Hepatic stellate cell (primary cell): ENCODE measurements at places on chromosomes 3 and 15.
A peak's percentile ranks its signal among the peaks of the same experiment; 100 is the strongest.

- DNase-seq = no peak
Measured at GRCh38 chr3:68964694-68965093, 32.3 kb upstream of the TAFA4 start.

- no peak for DNase-seq
Measured at GRCh38 chr15:97129674-97130073, 799.2 kb downstream of the NR2F2 start.

- DNase-seq = no peak
Measured at GRCh38 chr3:188339410-188340295, 185.7 kb downstream of the LPP start.

DNA sequence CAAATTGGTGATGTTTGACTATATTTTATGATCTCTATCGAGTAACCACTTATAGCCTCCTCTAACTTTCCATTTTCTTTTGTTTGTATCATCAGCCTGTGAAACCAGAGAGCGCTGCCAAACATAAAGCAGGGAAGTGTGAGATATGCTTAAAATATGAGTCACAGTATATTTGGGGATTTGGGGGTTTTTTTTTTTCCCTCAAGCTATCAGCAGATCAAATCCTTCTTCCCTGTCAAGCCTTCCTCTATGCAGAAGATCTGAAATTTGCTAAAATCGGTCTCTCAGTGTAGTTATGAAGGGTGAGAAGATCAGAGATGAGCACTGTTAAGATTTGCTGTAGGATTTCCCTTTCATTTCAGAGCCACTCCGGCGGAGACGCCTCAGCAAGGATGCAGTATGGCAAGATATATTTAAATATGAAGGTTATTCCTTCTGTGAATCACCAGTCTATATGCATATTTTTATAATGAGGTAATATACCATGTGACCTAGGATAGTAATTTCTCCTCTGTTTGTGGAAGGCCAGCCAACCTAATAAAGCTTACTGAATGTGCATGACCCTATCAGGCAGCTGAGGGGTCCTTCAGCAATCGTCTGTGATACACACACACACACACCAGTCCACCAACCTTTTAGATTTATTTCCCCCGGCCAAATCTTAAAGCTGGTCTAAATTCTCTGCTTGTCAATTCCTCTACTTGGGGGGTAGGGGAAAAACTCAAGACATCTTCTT lies 474.1 kb downstream of the FOXP1 start:
- no peak for DNase-seq

GRCh38 chr3:134004841-134005240 lies 24.9 kb downstream of the SLCO2A1 start:
- no peak for DNase-seq

DNA sequence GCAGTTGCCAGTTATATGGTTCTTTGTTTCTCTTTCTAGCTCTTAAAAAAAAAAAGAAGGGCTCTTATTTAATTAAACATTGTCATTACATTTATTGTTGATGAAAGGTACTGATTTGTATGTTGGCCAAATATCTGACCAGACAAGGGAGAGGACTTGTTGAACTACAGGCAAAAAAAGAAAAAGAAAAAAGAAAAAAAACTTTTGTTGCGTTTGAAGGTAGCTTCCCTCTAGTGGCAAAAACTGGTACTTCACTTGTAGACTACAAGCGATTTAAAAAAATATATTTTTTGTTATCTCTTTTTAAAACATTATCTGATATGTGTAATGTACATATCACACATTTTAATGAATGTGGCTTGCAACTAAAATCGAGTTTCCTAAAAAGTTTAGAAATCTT lies 280.6 kb downstream of the ROBO2 start:
- DNase-seq = no peak

DNA sequence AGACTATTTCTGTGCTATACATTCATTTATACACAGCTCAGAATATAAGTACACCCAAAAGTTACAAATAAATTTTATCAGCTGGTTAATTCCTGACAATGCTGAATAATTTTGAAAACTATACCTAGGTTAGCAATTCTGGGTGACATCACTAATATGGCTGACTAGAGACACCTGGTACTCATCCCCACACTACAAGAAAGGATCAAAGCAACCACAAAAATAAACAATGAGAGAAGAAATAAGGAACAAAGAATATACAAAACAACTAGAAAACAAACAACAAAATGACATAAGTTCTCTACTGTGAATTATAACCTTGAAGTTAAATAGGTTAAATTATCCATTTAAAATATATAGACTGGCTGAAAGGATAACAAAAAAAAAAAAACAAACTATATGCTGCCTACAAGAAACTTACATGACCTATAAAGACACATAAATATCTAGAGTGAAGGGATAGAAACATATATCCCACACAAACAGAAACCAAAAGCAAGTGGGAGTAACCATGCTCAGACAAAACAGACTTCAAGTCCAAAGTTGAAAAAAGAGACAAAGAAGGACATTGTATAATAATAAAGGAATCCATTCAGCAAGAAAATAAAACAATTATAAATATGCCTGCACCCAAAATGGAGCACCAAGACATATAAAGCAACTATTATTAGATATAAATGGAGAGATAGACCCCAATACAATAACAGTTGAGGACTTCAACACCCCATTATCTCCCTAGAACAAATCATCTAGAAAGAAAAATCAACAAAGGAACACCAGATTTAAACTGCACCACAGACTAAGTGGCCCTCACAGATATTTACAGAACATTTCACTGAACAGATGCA lies 57.8 kb downstream of the IMPG2 start:
- no peak for DNase-seq

GRCh38 chr3:197083486-197083885 lies 53.9 kb upstream of the MELTF start:
- peak; percentile 66 for DNase-seq

- DNase-seq = no peak
Measured at GRCh38 chr3:133152056-133152455, 113.9 kb downstream of the TMEM108 start.

DNA sequence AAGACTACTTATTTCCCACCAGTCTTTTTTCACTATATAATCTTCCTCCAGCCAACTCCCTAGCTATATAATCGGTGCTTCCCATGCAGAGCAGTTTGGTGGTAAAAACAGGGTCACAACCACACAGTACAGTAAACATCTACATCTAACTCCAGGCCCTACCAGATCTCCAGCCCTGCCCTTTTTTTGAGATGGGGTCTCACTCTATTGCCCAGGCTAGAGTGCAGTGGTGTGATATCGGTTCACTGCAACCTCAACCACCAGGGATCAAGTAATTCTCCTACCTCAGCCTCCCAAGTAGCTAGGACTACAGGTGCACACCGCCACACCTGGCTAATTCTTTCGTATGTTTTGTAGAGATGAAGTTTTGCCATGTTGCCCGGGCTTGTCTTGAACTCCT lies 49.1 kb upstream of the TLE3 start:
- no peak for DNase-seq

- DNase-seq = no peak
Measured at GRCh38 chr3:48411606-48412374, 18.1 kb downstream of the PLXNB1 start.

- DNase-seq = no peak
Measured at GRCh38 chr3:48470286-48470685, 23.7 kb downstream of the ATRIP start.

DNA sequence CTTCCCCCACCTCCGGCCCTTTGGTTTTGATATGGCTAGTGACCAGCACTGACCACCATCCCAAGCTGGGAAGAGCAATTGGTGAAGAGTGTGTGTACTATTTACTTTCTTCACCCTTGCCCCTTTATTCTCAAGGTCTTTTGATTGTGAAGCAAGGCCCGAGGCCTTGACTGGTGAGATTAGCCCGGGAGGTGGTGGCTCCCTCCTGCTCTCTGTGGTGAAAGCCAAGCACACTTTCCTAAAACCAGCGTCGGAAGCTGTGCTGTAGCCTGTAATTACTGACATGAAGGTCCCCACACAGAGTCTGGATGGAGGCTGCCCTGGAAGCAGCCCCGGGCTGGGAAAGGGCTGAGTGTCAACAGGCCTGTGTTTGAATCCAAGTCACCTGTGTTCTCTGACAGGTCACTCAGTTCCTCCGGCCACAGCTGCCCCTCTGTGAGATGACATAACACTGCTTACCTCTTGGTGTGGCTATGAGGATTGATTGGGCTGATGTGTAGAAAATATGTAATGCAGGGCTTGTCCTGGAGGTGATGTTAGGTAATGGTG lies 60.5 kb upstream of the PRR23C start:
- DNase-seq = no peak

DNA sequence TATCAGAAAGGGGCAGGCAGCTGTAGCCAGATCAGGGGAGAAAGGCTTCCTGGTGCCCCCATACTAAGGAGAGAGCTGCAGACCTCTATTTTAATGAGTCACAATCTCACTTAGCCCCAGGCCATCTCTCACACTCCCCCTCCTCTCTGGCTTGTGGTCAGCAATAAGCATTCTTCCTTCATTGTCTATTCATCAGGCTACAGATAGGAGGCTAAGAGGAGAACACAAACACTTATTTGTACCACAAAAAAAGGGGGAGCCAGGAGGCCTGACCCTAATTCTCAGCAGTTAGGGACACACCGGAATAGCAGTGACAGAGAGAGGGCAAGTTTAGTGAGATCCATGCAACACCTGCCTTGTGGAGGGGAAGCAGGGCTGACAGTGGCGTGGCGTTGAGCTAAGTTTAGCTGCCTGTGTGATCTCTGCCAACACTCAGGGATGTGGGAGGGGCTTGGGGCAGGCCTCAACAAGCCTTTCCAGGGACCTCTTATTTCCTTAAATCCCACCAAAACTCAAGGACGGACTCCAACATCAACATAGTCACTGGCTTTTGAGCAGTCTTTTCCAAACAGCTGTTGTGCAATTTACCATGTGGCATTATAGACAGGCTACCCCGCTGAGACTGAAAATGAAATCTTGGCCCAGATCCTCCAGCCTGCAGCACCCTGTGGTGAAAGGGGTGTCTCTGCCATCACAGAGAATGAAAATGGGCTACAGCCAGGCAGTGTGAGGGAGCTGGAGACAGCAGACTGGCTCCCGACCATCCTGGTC lies 191.9 kb upstream of the TSC22D2 start:
- peak; percentile 32 for DNase-seq

GRCh38 chr3:158127250-158128219 lies 17.6 kb downstream of the RSRC1 start:
- no peak for DNase-seq

DNA sequence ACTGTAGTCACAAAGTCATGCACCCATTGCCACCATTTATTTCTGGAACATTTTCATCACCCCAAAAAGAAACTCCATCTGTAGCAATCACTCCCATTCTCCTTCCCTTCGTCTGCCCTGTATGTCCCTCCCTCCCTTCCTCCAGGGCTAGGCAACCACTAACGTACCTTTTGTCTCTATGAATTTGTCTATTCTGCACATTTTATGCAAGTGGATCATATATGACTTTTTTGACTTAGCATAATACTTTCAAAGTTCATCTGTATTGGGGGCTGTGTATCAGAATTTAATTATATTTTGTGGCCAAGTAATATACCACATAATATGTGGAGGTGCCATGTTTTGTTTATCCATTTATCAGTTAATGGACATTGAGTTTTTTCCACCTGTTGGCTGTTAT lies 201.6 kb downstream of the FEZF2 start:
- DNase-seq = no peak

DNA sequence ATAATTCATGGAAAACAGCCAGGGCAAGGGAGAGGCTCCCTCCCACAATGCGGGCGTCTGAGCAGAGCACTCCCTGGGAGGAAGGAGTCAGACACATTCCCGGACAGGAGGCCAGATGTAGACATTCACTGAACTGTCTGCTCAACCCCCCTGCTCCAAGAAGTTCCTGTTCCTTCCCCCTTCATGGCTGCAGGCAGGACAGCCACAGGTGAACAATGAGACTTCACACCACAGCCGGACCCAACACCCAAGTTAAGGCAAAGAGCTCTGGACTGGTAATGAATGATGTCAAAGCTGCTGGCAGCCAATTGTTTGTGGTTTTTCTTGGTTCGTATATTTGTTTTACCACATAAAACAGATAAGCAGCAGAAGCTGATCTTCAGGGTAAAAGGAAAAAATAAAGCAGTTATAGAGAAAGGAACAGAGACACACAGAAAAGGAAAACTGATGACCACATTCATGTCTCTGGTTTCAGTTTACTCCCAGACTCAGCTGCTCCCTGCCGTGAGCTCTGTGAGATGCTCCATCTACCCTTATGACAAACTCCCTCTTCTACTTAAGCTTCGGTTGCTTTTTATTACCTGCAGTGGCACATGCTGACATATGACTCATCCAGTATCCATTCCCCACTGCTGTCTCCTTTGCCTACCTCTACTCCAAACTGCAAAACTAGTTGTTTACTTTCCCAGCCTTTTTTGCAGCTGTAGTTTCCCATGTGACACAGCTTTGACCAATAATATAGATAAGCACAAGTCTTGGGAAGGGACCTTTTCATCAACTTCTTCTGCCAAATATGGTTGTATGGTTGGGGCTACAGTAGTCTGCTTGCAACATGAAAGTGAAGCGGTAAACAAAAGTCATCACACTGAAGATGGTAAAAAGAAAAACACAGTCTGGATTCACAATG lies 33.1 kb downstream of the DZIP1L start:
- peak; percentile 35 for DNase-seq

DNA sequence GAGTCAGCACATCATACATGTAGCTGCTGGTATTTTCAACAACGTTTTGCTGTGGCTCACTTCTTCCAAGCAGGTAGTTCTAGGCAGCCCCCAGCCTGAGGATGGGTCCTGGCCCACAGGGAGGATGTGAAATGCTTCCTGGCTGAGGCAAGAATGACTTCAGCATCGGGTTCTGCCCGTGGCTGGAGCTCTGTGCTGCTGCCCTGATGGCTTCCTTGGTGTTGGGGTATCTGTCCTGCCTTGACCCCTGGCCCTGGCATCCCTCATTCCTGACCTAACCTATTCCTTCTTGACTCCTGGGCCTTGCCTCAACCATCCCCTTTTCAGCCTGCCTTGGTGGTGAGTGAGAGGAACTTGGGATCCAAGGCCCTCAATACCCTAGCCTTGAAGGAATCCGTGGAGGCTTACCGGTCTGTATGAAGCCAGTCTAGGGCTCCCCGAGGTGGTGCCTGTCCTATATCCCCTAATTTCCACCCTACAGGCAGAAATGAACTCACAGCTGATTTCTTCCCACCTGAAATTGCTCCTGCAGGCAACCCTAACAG lies 300.6 kb downstream of the TLE3 start:
- DNase-seq = no peak

GRCh38 chr3:29755416-29755815 lies 474.5 kb downstream of the RBMS3 start:
- no peak for DNase-seq

DNA sequence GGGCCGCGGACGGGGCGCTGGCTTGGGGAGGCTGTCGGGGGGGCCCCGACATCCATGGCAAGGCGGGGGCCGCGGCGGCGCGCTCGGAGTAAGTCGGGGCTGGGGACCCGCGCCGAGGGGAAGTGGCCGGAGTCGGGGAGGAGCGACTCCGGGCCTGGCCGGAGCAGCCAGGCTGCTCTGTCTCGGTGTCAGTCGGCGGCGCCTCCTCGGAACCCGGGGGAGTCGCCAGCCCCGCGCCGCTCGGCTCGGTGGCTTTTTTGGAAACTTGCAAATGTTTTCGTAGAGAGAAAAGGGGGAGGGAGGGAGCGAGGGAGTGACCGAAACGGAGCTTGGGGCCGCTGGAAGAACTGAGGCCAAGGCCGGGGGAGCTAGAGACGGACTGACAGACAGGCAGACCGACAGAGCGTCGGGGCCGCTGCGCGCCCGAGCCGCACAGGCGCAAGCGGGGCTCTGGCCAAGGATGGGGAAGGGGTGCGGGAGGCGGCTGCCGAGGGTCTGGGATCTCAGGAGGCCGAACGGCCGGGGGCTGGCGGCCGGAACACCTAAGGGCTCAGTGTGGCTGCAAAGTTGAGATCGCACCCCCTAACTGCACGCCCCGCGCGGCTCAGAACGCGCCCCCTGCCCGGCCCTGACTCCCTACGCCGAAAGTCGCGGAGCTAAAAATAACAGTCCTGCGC lies 5.0 kb downstream of the PTH1R start:
- no peak for DNase-seq
